ENCODE measurements at places on chromosomes 2 and 18.

GRCh38 chr2:240990266-240990529, 8.2 kb upstream of the SNED1 start:
- peaks cover 5% of the 10 kb centered on the region for H3K4me1 ChIP-seq
- no peak overlapping the region for H3K27ac ChIP-seq
- no peak overlapping the region for H3K4me3 ChIP-seq

- H3K4me3 ChIP-seq, result no peak overlapping the region
- H3K27ac ChIP-seq, result no peak overlapping the region
- no peak for ATAC-seq
Observed at GRCh38 chr2:9239616-9240015, 33.0 kb downstream of the ASAP2 start.

- H3K4me3 ChIP-seq, result no peak overlapping the region
- no peak overlapping the region for H3K27ac ChIP-seq
- no peaks in the 10 kb centered on the region for H3K4me1 ChIP-seq
- peaks cover 56% of the 10 kb centered on the region for H3K27me3 ChIP-seq
- H3K36me3 ChIP-seq, result no peaks in the 10 kb centered on the region
Observed at GRCh38 chr2:46389417-46389916, 89.9 kb upstream of the TMEM247 start.

DNA sequence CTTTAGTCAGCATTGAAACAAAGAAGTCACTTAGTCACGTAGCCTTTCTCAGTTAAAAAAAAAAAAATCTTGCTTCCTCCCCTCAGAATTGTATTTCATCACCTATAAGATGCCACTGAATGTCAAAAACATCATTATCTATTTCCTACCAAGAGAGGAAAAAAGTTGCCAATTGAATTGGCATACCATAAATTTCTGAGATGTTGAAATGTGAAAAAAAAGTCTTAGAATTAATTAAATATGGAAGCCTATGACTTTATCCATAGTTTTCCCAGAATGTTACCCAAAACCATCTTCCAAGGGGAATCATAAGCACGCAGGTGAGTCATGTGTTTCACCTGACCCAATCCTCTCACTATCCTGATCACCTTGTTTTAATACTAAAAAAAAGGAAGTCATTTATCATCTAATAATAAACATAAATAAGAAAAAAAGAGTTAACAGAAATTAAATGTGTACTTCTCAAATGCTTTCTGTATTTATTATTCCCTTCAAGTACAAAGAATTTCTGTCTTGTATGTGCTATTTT, 205.7 kb downstream of the TCF4 start:
- H3K4me3 ChIP-seq, result no peak overlapping the region
- ATAC-seq, result no peak
- peaks cover 31% of the 10 kb centered on the region for H3K4me1 ChIP-seq
- peaks cover 25% of the 10 kb centered on the region for H3K36me3 ChIP-seq

- H3K36me3 ChIP-seq, result peaks cover 21% of the 10 kb centered on the region
- peaks cover 59% of the 10 kb centered on the region for H3K4me1 ChIP-seq
- H3K27me3 ChIP-seq, result no peaks in the 10 kb centered on the region
Observed at GRCh38 chr2:224518806-224519580, 66.2 kb downstream of the CUL3 start.

GRCh38 chr2:99444222-99444621, 45.6 kb downstream of the REV1 start:
- H3K4me1 ChIP-seq, result peaks cover 6% of the 10 kb centered on the region
- no peaks in the 10 kb centered on the region for H3K27me3 ChIP-seq
- peaks cover 26% of the 10 kb centered on the region for H3K36me3 ChIP-seq
- H3K27ac ChIP-seq, result peak overlapping the region; percentile 19

DNA sequence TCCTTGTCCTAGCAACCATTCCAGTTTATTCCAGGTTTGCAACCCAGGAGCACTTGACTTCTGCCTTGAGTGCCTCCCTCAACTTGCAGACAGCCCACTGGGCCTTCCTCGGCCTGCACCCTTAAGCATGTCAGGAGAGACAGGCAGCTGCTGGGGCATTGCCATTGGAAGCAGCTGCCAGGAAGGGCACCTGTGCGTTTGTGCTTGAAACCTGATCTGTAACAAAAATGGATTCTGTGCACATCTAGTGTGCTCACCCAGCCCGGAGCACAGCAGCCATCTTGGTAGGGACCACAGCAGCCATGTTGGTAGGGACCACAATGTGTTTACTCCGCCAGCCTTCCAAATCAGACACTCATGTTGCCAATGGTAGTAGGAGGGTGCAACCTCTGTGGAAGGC, 44.3 kb upstream of the GLI2 start:
- no peaks in the 10 kb centered on the region for H3K36me3 ChIP-seq
- no peak for ATAC-seq
- peaks cover 6% of the 10 kb centered on the region for H3K4me1 ChIP-seq
- no peak overlapping the region for H3K4me3 ChIP-seq
- peaks cover 47% of the 10 kb centered on the region for H3K27me3 ChIP-seq

DNA sequence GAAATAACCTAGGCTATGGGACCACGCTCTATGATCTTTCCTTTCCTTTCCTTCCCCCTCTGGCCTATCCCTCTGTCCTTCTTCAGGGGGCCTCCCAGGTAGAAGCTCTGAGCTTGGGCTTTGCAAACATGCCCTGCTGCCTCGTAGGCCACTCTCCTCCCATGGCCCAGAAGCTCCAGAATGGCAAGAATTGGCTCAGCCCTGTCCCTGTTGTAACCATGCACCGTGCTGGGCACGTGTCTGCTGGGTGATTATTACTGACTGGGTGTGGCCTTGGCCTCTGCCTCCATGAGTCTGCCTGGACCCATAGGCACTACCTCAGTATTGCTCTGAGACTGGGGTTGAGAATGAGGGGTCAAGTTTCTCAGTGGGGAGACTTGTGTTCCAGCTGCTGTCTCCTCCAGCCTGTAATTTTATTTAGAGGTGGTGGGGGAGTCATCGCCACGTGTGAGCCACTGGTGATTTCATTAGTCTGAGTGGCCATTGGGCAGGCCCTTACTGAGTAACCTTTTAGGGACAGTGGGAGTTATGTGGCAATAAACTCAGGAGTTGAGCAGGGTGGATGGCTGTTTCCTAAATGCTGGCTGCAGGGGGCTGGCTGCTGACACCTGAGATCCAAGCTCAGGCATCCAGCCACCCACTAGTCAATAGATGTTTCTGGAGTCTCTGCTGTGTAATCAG, 157.9 kb downstream of the CLIP4 start:
- H3K36me3 ChIP-seq, result no peaks in the 10 kb centered on the region
- ATAC-seq, result no peak
- no peaks in the 10 kb centered on the region for H3K4me1 ChIP-seq
- no peak overlapping the region for H3K4me3 ChIP-seq
- peaks cover 34% of the 10 kb centered on the region for H3K27me3 ChIP-seq

GRCh38 chr2:17969661-17970060, 91.2 kb downstream of the KCNS3 start:
- no peak overlapping the region for H3K27ac ChIP-seq
- H3K4me3 ChIP-seq, result no peak overlapping the region
- peaks cover 9% of the 10 kb centered on the region for H3K4me1 ChIP-seq
- ATAC-seq, result no peak
- H3K27me3 ChIP-seq, result peaks cover 71% of the 10 kb centered on the region

DNA sequence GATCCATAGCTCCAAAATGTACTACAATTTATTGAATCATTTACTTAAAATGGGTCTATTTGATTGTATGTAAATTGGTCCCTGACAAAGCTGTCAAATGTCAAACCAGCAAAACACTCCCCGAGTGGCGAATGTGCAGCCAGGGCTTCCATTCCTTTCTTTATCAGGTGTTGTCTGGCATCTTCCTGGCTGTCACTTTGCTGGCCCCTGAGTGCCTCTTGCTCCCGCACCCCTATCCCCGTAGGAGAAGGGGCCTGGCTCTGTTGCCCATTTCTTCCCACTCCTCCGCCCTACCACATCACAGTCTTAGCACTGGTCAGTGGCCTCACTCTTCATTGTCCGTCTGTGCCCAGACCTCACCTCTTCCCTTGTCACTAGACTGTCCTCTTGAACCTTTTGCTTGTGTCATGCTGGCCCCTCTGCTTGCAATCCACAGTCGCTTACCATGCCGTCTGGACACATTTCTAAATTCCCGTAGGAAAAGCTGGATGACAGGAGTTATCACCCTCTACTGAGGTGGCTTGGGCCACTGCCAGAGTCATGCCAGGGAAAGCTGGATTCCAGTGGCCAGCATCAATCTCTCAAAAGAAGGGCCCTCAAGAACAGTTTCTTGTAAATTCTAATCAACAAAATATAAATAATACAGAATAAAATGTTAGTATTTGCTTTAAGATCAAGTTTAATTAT, 15.4 kb downstream of the UBE2F start:
- no peak overlapping the region for H3K27ac ChIP-seq
- no peak overlapping the region for H3K4me3 ChIP-seq
- peaks cover 63% of the 10 kb centered on the region for H3K36me3 ChIP-seq
- H3K4me1 ChIP-seq, result peaks cover 54% of the 10 kb centered on the region
- H3K27me3 ChIP-seq, result no peaks in the 10 kb centered on the region

- H3K36me3 ChIP-seq, result no peaks in the 10 kb centered on the region
- no peaks in the 10 kb centered on the region for H3K4me1 ChIP-seq
- peaks cover 51% of the 10 kb centered on the region for H3K27me3 ChIP-seq
Observed at GRCh38 chr2:88252646-88253045, 82.5 kb downstream of the THNSL2 start.

- H3K4me1 ChIP-seq, result no peaks in the 10 kb centered on the region
- ATAC-seq, result no peak
- H3K27me3 ChIP-seq, result no peaks in the 10 kb centered on the region
- no peaks in the 10 kb centered on the region for H3K36me3 ChIP-seq
- H3K4me3 ChIP-seq, result no peak overlapping the region
Observed at GRCh38 chr18:68221111-68221724, 493.7 kb downstream of the TMX3 start.

- H3K4me3 ChIP-seq, result no peak overlapping the region
- H3K4me1 ChIP-seq, result peaks cover 40% of the 10 kb centered on the region
Observed at GRCh38 chr2:112627060-112628040, 18.4 kb upstream of the SLC20A1 start.

GRCh38 chr2:556485-556884, 120.7 kb downstream of the TMEM18 start:
- no peak overlapping the region for H3K27ac ChIP-seq
- no peak overlapping the region for H3K4me3 ChIP-seq
- no peak for ATAC-seq
- peaks cover 44% of the 10 kb centered on the region for H3K4me1 ChIP-seq
- H3K27me3 ChIP-seq, result peaks cover 55% of the 10 kb centered on the region
- no peaks in the 10 kb centered on the region for H3K36me3 ChIP-seq

All from stimulated activated memory B cell treated with anti-CD40 and anti-IgM and Interleukin-4, amounts not matched to agents 10 μg/mL and 1 μg/mL and 100 μg/mL, for 72 hours (primary cell).